ENCODE measurements at places on chromosomes 1 and 21.

DNA sequence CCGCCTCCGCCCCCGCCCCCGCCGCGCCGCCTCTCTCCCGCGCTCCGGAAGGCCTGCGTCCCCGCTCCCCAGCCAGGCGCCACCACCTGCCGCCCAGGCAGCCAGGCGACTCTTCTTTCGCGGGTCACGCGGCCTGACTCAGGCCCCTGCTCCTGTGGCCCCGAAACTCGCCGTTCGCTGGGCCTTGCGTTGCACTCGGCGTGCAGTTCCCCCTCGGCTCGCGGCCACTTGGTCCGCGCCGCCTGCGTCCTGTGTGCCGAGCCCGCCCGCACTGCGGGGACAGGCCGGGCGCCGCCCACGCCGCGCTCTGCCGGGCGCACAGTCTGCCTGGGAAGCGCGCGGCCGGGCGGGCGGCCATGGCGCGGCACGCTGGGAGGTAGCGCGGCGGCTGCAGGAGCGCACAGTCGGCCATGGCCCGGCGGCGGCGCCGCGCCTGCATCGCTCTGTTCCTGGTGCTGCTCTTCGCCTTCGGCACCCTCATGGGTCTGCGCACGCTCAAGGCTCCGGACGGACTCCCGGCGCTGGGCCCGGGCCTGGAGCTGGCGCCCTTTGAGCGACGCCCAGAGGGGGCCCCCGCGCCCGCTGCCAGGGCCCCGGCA lies at the start of gene MANEAL:
Gene MANEAL, plus strand, starts transcription at position 75 of the 599 bp plus-strand sequence. Its CDS starts 336 bp downstream, at position 411.
- peak; percentile 45 for DNase-seq

DNA sequence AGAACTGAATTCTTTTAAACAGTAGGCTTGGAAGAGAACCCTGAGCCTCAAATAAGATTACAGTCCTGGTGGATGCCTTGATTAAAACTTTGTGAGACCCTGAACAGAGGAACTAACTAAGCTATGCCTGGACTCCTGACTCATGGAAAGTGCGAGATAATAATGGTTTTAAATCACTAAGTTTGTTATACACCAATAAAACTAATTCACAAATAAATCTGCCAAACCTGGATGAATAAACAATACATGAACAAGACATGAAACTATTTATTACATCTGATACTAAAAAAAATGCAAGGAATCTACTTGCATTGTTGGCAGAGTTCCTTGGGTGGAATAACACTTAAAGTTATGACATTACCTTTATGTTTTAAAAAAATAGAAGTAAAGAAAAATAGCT lies 118.4 kb downstream of the PIGK start:
- no peak for DNase-seq

DNA sequence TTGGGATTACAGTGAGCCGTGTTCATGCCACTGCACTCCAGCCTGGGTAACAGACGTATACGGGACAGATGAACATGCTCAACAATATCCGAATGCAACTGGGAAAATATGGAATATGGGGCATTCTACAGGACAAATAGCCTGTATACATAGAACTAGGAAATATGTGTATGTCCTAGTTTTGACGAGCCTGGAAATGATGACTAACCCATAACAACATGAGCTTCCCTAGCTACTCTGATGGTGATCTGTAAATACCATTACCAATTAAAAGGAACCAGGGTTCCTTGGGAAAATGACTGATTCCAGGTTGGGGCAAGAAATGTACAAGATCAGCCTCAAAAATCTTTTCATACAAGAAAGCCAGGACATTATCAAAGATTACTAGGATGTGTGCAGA lies 42.8 kb upstream of the ARTN start:
- DNase-seq = no peak

DNA sequence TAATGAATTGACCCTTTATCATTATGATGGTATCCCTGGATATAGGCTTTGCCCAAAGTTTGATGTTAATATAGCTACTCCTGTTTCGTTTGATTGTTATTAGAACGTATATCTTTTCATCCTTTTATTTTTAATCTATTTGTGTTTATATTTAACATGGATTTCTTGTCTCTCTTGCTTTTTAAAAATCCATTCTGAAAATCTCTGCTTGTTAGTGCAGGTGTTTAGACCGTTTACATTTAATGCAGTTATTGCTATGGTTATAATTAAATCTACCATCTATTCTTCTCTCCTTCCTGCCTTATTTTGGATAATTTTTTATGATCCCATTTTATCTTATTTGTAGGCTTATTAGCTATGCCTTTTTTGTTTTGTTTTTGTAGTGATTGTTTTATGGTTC lies 12.4 kb downstream of the TSNAX start:
- DNase-seq = no peak

DNA sequence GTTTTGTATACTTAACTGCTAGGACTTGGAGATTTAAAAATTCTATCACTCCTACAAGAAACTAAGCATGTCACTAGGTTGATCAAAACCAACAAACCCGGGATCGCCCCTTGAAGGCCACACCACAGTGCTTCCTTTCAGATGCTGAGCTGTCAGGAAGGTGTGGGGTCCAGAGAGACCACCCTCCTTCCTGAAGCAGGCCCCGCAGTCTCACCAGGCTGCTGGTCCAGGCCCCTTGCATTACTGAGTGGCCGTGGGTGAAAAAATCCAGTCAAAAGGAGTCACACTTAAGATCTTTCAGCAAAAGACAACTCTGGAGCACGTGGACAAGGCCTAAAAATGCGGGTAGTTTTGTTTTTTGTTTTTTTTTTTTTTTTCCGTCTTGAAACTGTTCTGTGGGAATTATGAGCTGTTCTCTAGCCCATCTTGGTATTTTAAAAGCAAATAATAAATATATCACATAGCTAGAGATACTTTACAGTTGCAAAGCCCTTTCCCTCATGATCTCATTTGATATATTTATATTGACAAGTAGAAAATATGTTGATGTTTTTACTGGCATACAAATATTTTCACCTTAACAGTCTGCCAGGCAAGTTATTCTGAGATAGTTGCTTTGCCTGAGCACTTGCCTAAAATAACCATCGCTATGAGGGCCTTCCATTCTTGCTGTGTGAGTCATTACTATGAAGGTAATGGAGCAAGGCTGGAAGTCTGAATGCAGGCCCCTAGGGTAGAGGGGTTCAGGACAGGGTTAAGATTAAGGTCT lies 73.1 kb upstream of the EDEM3 start:
- DNase-seq = no peak

- DNase-seq = peak; percentile 88
Measured at GRCh38 chr1:63593886-63594605, 835 bp downstream of the PGM1 start.

GRCh38 chr21:29287383-29287782 lies 11.3 kb upstream of the BACH1 start:
- peak; percentile 58 for DNase-seq

DNA sequence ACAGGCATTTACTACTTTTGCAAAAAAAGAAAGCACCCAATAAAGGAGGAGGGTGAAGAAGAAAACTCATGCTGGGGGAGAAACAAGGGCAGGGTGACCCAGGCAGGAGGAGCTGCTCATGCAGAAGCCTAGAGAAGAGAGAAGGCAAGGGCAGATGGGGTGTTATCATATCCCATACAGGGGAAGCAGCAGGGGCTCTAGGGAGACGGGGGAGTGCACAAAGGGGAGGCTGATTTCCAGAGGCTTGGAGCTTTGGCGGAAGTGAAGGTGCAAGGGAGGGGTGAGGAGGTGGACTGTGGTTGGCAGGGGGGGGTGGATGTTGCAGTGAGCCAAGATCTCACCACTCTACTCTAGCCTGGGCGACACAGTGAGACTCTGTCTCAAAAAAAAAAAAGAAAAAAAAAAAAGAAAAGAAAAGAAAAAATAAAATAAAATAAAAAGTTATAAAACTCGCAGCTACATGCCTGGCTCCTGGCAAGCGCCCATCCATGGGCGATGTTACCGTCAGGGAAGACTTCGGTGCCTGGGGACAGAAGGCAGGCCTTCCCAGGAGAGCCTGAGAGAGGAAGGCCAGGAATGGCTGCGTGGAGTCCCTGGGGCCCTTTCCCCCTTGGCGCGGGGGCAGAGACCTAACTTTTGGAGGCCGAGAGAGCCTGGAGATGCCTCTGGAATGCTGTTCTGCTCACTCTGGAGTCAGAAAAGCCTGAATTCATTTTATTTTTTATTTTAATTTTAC lies 3.3 kb upstream of the FCN3 start:
- DNase-seq = no peak

- DNase-seq = no peak
Measured at GRCh38 chr1:160629286-160630210, 17.3 kb downstream of the SLAMF1 start.

DNA sequence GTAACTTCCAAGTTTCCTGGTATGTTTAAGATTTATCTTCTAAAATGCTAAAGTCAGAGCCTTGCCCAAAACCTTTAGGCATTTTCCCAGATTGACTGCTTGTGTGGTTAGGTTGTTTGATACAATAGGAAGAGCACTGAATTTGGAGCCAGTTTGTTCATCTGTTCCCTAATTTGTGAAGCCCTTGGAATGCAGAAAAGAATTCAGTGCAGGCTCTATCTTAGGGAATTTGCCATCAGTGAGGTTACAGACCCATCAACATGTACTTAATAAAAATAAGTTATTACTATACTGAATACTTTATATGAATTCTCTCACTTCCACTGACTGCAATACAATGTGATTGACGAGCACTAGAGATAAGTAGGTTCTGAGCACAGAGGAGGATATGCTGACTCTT lies 120.2 kb downstream of the PIK3R3 start:
- no peak for DNase-seq

GRCh38 chr21:16473988-16474387 lies 744.2 kb downstream of the USP25 start:
- no peak for DNase-seq

DNA sequence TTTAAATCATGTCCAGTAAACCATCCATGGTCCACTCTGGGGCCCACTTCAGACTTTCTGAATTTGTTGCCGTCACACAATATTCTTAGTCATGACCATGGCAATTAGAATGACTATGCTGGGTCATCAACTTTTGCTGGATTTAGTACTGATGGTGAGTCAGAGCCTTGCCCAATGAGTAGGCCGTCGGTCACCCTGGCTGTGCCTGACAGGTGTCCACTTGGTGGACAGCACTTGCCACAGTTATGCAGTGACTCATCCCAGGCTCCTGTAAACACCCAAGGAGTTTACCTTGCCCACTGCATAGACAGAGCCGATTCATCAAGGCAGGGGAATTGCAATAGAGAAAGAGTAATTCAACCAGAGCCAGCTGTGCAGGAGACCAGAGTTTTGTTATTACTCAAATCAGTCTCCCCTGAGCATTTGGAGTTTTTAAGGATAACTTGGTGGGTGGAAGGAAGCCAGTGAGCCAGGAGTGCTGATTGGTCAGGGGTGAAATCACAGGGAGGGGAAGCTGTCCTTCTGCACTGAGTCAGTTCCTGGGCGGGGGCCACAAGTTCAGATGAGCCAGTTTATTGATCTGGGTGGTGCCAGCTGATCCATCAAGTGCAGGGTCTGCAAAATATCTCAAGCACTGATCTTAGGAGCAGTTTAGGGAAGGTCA lies 333.8 kb downstream of the PTPRU start:
- no peak for DNase-seq

- no peak for DNase-seq
Measured at GRCh38 chr1:62057230-62057629, 137.4 kb upstream of the L1TD1 start.

DNA sequence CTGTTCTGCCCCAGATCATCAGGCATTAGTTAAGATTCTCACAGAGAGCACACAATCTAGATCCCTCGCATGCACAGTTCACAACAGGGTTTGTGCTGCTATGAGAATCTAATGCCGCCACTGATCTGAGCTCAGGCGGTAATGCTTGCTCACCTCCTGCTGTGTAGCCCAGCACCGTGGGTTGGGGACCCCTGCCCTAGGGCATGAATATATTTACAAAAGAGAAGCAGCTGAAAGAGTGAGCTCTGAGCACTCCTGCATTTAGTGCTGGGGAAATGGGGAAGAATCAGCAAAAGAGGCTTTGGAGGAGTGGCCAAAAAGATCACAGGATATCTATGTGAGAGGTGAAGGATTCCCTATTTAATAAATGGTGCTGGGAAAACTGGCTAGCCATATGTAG lies 5.6 kb downstream of the CFAP57 start:
- DNase-seq = no peak

- no peak for DNase-seq
Measured at GRCh38 chr1:224223819-224224714, 41.0 kb downstream of the DEGS1 start.

- no peak for DNase-seq
Measured at GRCh38 chr1:154347961-154348360, 22.6 kb downstream of the ATP8B2 start.

DNA sequence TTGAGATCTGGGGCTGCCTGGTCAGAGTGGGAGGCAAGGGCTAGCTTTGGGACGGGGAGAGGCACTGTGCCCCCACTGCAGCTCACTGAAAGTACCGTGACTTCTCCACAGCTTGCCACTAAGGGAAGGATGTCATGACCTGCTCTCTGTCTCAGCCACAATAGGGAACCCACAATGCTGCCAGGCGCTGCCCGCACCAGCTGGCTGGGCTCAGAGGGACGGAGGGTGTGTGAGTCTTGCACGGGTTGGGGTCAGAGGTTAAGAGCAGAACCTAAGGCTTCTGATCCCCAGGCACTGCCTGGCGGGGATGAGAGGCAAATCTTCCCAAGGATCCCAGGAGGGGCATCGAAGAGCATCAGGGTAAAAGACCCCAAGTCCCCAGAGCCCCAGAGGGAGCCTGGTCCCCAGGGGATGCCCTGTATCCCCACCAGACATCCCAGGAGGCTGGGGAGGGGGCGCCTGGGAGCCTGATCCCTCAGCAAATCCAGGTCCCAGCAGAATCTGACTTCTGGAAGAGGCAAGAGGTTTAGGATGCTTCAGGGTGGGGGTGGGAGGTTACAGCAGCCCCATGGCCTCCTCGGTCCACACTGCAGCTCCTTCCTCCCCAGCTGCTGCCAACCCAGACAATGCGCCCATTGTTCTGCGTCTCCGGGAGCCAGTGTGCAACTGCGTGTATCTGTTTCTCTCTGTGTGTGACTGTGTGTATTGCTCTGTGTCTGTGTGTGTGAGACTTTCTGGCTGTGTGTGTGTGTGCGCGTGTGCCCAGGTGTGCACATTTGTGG lies 2.0 kb upstream of the MARCKSL1 start:
- peak; percentile 74 for DNase-seq

DNA sequence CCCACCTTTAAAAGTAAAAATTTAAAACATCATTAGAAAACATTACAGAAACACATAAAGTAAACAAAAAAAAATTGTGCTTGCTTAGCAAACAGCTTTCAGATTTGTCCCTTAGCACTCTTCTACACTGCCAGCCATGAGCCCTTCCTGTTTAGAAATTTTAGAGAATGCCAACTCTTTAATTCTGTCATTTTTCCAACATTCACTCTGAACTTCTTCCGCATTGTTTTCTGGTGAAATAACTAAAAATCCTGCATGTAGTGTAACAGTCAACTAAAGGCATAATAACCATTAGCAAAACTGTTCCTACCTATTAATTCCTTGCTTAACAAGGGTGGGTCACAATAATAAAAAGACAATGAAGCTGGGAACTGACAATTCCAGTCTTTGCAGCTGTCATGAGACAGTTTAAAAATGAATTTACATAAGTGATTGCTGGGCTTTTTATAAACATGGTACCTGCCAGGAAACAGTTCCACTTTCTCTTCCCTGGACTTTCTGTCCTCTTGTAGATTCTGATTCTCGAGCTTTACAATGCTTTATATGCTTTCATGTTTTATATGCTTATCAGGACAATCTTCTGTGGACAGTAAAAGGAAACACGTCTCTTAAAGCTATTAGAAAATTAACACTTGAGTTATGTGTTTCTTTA lies 19.0 kb downstream of the GNG12 start:
- DNase-seq = no peak

GRCh38 chr1:187909382-187909781 lies 1080.6 kb downstream of the PLA2G4A start:
- DNase-seq = no peak

GRCh38 chr1:32413507-32414185 lies 19.4 kb upstream of the BSDC1 start:
- DNase-seq = peak; percentile 70
